ENCODE measurements at places on chromosomes 7 and 10.

DNA sequence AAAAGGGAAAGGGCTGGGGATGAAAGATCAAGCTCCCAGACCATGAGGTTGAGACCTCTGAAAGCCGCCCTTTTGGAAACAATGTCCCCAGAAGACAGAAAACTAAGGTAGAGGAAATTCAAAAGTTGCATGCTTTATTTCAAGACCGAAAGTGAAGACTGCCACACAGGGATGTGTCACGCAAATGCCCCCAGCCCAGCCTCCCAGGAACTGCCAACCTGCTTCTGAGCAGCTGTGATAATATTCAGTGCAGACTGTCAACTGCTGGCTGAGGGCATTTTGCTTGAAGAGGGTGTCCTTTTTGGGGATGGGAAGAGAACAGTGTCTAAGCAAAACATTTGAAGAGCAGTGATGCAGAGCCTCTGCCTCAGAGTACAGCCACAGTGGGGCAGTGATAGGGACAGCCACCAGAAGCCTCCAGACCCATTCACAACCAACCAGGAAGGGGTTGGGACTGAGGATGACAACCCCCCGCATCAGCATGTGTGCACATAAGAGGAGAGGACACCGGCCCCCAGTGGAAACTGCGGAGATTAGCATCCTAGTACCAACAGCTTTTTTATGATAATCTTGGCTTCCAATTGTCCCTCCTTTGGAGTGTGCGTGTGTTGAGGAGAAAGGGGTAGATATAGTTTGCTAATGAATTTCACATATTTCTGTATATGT lies 34.7 kb upstream of the NFE2L3 start:
- no peak for DNase-seq

DNA sequence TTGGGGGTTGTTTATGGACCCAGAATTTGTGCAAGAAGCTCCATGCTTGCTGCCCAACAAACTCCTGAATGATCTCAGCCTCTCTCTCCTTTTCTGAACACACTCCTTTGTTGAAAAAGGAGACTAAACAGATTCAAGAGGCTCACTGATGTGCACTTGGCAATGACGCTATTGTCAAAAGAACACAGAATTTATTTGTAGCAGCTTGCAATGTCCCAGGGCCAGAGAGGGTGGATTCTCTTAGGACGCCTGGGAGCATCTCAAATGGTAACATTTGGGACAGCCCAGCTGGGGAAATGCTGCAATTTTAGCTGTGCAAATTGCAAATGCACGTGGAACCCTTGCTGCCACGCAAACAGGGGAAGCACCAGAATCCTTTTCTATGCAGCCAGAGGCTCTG lies 79.9 kb downstream of the GPR26 start:
- DNase-seq = no peak

DNA sequence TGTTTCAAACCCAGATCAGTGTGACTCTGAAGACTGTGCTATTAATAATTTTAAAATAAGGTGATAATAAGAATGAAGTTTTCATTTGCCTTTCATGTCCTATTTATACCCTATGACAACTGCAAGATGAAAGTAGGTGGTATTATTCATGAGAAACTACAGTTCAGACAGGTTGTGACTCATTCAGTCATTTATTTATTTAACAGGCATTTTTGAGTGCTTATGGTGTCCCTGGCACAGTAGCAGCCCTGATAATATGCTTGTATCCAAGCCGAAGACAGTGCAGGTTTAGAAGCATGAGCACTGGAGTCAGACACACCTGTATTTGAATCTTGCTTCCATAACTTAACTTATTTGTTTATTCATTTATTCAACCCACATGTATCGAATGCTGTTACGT lies 87.1 kb downstream of the FZD1 start:
- no peak for DNase-seq

DNA sequence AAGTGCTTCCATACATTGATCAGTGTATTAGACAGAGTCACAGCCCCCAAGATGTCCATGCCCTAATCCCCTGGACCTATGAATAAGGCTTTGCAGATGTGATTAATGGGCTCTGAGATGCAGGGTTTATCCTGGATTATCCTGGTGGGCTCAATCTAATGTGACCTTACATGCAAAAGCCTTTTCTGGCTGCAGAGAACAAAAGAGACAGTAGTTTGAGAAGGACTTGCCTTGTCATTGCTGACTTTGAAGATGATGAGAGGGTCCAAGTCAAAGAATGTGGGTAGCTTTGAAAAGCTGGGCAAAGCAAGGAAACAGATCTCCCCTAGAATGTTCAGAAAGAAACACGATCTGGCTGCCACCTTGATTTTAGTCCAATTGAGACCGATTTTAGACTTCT lies 238.7 kb downstream of the CCSER2 start:
- no peak for DNase-seq

DNA sequence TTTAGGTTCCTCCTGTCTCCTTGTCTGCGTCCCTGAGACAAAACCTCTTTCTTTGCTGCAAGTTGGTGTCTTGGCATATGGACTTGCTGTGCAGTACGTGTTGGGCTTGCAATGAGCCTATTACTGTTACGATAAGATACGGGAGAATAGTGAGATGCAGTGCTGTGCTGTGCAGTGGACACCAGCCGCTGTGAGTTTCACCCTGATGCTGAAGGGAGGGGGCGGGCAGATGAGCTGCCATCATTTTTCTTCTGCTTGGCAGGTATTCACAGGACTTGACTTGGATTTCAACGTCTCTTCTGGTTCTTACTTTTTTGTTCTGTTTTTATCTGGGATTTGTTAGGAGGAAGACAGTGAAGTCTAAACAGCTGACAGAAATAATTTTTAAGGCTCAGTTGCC lies 257.1 kb upstream of the PITRM1 start:
- no peak for DNase-seq

GRCh38 chr10:114002422-114002821 lies 41.2 kb upstream of the ADRB1 start:
- DNase-seq = no peak

DNA sequence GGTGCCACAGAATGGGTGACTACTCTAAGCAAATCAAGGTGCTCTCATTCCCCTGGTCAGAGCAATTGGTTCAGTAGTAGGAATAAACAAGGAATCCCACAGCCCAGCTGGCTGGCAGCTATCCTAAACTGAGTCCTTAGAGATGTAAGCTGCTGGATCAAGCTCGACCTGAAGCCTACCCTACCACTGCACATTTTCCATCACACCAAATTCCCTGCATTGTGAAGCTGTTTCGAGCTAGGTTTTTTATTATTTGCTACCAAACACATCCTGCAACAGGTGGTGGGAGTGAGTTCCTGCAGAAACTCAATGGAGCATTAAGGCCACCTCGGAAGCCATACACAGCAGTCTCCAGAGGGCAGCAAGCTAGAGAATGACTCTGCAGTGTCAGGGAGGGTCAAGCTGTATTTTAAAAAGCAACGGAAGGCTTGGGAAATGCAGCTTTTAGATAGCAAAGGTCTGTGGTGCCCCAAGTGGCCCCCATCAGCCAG lies 33.7 kb upstream of the TNRC18 start:
- DNase-seq = no peak

DNA sequence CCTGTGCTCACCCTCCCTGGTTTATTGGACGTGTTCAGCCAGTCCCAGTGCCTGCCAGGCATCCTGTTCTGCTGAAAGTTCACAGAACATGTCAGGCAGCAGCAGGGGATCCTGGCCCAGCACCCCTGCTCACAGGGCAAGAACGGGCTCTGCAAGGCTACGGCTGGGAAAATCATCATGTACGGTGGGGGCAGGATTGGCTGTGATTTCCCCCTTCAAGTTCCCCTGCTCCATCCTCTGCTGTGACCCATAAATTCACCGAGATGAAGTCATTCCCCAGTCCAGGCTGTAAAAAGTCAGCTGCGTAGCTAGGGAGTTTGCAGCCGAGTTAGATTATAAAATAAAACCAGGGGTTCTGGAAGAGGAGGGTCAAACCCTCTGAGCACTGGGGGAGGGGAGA lies 484.1 kb upstream of the ZMIZ1 start:
- DNase-seq = no peak

- DNase-seq = no peak
These were observed 294.8 kb upstream of the DGKB start for GRCh38 chr7:15197042-15197977.

GRCh38 chr7:155414547-155415492 lies 43.1 kb upstream of the EN2 start:
- DNase-seq = no peak

DNA sequence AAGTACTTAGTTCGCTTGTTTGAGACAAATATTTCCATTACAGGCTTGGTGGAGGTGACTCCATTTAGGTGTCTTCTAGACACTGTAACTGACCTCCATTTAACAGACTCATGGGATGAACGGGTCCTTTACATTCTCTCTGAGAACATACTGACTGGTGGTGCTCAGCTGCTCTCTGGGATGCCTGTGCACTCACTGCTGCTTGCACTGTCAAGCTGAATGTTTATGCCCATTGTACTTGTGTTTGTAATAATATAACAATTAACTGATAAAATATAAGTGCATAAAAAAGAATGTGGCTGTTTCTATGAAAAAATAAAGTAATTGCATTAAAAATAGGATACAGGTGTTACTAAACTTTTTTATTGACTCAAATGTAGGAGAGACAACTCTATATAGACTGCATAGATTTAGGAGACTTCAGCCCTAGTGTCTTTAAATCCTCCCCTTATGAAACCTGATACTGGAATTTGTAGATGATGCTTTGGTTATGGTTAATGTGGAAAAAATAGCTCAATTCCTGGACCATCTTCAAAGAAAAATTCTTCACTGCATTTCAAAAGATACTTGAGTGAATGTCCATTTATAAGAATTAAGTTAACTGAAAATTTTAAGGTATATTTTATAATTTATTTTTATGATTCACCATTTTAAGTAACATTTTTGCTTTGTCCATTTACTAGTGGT lies 85.4 kb downstream of the CDK14 start:
- DNase-seq = no peak

DNA sequence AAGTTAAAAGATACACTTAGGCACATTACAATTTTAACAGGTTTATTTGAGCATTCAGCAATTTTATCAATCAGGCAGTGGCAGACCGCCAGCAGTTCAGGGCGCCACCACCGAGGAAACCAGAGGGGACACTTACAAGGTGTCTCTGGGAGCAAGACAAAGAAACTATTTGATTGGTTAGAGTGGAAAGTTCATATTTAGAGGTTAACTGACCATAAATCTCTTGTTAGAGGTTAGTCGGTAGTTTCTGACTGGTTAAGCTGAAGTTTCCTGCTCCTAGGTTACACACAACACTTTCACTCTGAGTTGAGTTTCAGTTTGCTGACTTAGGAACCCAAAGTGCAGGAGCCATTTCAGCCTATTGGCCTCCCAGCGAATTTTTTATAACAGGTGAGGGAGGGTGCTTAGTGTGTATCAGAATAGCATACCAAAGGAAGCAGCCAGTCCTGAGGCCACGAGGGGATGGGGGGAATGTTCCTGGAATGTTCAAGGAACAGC lies 10.8 kb upstream of the PVRIG start:
- DNase-seq = no peak

GRCh38 chr7:106848851-106849442 lies 16.1 kb upstream of the PIK3CG start:
- DNase-seq = no peak

DNA sequence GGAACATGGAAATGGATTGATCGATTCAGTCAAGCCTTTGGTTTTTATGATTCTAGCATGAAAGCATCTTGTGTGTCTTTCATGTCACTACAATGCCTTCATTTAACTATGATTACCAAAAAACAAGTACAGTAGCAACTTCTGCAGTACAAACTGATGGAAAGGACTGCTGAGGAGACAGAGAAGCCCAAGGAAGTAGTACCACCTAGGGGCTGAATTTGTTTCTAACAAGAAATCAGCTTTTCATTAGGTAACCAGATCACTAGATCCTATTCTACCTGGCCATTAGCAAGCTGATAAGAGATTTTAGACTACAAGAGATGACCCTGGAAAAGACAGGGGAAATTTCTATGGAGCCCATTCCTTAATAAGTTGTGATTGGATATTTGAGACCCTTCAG lies 3.2 kb upstream of the IFIT1 start:
- no peak for DNase-seq

DNA sequence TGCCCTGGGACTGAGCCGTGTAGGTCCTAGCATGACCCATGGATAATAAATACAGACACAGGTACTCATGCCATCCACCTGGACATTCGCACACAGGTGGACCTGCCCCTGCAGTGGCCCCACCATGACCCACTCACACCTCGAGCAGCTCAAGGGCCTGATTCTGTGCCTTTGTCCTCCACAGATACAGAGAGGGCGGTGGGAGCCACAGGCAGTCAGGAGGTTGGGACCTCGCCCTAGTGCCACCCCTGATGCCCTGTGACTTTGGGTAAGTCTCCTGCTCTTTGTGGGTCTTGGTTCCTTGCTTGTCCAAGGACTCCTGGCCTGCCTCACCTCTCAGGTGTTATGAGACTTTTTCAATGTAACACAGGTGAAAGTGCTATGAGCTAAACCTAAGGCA lies 42.9 kb downstream of the C10orf120 start:
- no peak for DNase-seq

DNA sequence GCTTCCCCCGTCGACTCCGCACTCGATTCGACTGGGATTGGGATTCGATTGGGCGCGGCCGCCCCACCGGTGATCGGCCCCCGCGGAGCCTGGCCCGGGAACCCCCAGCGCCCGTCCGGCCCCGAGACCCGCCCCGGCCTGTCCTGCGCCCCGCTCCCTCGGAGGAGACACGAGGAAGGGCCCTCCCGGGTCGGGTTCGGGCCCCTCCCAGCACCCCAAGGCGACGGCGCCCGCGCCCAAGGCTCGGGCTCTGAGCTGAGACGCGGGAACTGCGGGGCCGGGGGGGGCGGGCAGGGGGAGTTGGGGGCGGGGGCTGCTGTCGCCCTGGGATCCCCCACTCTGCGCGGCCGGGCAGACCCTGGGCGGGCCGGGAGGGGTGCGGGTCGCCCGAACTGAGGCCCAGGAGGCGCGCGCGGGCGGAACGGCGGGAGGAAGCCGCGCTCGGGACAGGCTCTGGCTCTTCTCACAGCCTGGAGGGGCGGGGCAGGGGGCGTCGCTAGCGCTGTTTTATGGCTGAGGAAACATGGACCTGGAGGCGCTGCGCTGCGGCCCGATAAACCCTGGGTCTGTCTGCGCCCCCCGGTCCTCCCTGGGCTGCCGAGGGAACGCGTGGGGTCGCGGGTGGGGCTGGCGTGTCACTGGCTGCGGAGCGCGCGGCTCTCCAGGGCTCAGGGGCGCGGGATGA lies 1.7 kb upstream of the NKX6-2 start:
- no peak for DNase-seq

DNA sequence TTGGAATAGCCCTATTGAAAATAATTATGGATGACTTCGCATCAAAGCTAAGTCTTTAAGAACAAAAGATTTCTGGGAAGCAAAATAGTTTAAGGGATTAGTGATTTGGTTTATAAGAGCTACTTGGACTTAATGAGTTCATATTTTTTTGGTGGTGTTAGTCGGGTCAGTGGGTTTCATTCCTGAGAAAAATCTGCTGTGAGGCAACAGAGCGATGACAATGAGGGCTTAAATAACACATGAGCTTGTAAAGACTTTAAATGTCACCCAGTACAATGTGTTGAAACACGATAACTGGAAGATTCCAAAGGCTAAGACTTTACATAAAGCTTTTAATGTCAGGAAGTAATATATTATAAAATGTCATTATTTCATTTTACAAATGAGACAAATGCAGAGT lies 178.8 kb downstream of the ARL4A start:
- no peak for DNase-seq

All from activated naive CD4-positive, alpha-beta T cell (primary cell).